ENCODE measurements at places on chromosomes 11 and 22.
A peak's percentile ranks its signal among the peaks of the same experiment; 100 is the strongest.

DNA sequence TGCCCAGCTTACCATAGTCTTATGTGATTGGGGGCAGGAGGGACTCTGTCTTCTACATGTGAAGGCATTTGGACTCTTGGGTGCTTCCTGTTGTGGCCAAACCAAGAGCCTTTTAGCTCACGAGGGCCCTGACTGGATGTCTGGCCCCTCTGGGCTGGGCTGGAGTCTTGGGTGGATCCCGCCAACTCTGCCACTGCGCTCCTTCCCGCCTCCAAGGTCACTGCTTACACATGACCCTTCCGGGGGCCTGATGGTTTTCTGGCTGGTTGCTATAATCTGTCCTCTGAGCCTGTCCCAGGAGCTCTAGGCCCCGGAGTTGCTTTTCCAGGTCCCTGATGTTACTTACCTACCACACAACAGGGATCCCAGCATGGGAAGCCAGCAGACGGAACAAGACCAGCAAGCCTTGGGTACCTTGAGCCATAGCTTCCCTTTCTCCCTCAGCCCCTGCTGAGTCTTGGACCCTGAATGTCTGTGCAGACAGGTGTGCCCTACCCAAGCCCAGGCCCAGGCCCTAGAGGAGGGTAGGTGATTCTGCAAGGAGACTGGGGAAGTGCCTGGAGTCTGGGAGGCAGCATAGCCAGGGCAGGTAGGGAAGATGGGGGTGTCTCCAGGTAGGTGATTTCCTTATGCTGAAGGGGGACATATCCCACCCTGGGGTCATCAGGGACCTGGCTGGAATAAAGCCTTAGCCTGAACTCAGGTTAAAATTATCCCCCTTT is 100.3 kb downstream of the TSPAN18 start:
- DNase-seq, result no peak
- no peaks in the 10 kb centered on the region for H3K27me3 ChIP-seq
- H3K4me1 ChIP-seq, result no peaks in the 10 kb centered on the region
- peaks cover 6% of the 10 kb centered on the region for H3K36me3 ChIP-seq

GRCh38 chr11:76236092-76236999 is 30.0 kb upstream of the WNT11 start:
- H3K4me3 ChIP-seq, result peak overlapping the region; percentile 76
- no peak overlapping the region for H3K27ac ChIP-seq
- no peak for DNase-seq
- H3K4me1 ChIP-seq, result peaks cover 22% of the 10 kb centered on the region
- no peaks in the 10 kb centered on the region for H3K36me3 ChIP-seq
- no peaks in the 10 kb centered on the region for H3K27me3 ChIP-seq

DNA sequence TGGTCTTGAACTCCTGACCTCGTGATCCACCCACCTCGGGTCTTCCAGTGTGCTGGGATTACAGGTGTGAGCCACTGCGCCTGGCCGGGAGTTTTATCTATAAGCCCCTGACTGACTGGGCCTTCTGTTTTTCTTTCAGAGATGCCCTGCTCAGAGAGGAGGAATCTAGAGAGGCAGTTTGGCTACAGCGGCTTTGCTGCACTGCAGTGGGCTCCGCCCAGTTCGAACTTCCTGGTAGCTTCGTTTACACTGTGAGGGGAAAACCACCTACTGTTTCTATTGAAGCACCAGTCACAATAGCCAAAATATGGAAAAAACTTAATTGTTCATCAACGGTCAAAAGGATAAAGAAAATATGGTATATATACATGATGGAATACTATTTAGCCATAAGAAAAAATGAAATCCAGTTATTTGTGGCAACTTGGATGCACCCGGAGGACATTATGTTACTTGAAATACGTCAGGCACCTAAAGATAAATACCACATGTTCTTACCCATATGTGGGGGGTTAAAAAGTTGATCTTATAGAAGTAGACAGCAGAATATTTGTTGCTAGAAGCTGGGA is 31.9 kb upstream of the FAM181B start:
- no peaks in the 10 kb centered on the region for H3K4me1 ChIP-seq
- H3K36me3 ChIP-seq, result no peaks in the 10 kb centered on the region
- no peaks in the 10 kb centered on the region for H3K27me3 ChIP-seq

DNA sequence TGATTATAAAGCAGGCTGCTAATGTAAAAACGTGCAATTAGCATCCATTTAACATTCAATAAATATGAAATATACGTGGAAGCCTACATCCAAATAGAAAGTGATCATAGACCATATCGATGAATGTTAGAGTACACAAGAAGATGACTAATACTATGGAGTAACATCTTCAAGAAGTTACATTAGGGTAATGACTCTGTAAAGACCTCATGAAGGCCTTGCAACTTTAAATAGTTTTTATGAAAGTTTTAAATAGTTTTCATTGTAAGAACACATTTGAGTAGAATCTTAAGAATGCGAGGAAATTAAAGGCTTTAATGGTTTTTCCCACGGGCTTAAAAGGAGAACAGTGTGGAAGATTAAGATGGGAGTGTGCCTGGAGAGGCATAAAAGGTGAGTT is 1.4 kb downstream of the TRIM34 start:
- H3K27me3 ChIP-seq, result no peaks in the 10 kb centered on the region
- H3K36me3 ChIP-seq, result no peaks in the 10 kb centered on the region
- peaks cover 16% of the 10 kb centered on the region for H3K4me1 ChIP-seq
- H3K4me3 ChIP-seq, result no peak overlapping the region
- H3K27ac ChIP-seq, result no peak overlapping the region
- DNase-seq, result no peak

GRCh38 chr11:19953336-19953735 is 206.9 kb downstream of the DBX1 start:
- H3K36me3 ChIP-seq, result no peaks in the 10 kb centered on the region
- H3K27me3 ChIP-seq, result no peaks in the 10 kb centered on the region
- H3K4me1 ChIP-seq, result no peaks in the 10 kb centered on the region
- H3K4me3 ChIP-seq, result no peak overlapping the region
- no peak for DNase-seq

GRCh38 chr11:114098927-114099326 is 39.4 kb downstream of the ZBTB16 start:
- no peaks in the 10 kb centered on the region for H3K27me3 ChIP-seq
- H3K4me1 ChIP-seq, result peaks cover 11% of the 10 kb centered on the region
- no peak overlapping the region for H3K4me3 ChIP-seq
- H3K36me3 ChIP-seq, result no peaks in the 10 kb centered on the region
- H3K27ac ChIP-seq, result no peak overlapping the region

GRCh38 chr11:116172851-116173250 is 599.9 kb downstream of the BUD13 start:
- H3K27ac ChIP-seq, result no peak overlapping the region
- H3K4me1 ChIP-seq, result no peaks in the 10 kb centered on the region
- no peaks in the 10 kb centered on the region for H3K27me3 ChIP-seq
- H3K4me3 ChIP-seq, result no peak overlapping the region

DNA sequence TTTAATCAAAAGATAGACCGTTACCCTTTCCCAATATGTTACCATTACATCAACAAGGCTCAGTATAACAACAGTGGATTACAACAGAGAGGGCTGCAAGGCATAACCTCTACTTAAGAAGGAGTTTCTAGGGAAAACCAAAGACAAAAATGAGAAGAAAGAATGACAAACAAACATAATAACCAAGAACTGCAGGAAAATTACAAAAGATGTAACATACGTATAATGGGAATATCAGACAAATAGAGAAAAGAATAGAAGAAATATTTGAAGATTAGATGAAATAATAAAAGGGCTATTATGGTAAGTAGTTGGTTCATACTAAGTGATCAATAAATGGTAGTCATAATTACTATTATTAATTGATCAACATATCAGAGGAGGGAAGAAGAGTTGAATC is 39.1 kb downstream of the SPON1 start:
- no peak overlapping the region for H3K4me3 ChIP-seq
- H3K27me3 ChIP-seq, result no peaks in the 10 kb centered on the region
- no peak overlapping the region for H3K27ac ChIP-seq
- no peaks in the 10 kb centered on the region for H3K36me3 ChIP-seq
- no peak for DNase-seq
- H3K4me1 ChIP-seq, result no peaks in the 10 kb centered on the region

GRCh38 chr22:29251265-29251664 is 16.5 kb downstream of the RHBDD3 start:
- no peak overlapping the region for H3K4me3 ChIP-seq
- H3K4me1 ChIP-seq, result no peaks in the 10 kb centered on the region
- no peak overlapping the region for H3K27ac ChIP-seq
- no peak for DNase-seq

GRCh38 chr22:30045901-30046715 is 34.2 kb upstream of the HORMAD2 start:
- no peaks in the 10 kb centered on the region for H3K4me1 ChIP-seq
- no peaks in the 10 kb centered on the region for H3K36me3 ChIP-seq
- H3K4me3 ChIP-seq, result no peak overlapping the region
- H3K27ac ChIP-seq, result no peak overlapping the region

DNA sequence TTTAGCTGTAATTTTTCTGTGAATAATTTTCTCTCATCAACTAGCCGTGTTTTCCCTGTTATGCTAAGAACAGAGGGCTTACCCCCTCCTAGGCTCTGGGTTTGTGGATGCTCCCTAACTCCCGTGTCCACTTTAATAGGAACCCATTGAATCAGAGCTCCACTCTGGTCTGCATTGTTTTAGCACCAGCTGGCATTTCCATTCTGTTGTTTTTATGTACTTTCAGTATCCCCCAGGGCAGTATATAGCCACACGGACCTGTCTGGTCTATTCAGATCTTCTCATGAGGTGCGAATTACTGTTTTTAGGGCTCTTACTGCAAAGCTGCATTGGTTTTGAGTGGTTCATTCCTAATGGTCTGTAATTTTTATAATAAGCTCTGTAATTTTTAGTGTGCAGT is 16.0 kb downstream of the POLD3 start:
- no peak for DNase-seq
- H3K27me3 ChIP-seq, result no peaks in the 10 kb centered on the region
- H3K4me3 ChIP-seq, result no peak overlapping the region
- H3K4me1 ChIP-seq, result no peaks in the 10 kb centered on the region
- H3K27ac ChIP-seq, result no peak overlapping the region
- H3K36me3 ChIP-seq, result peaks cover 21% of the 10 kb centered on the region

- H3K36me3 ChIP-seq, result peaks cover 24% of the 10 kb centered on the region
- H3K27me3 ChIP-seq, result no peaks in the 10 kb centered on the region
- no peak for DNase-seq
- peaks cover 21% of the 10 kb centered on the region for H3K4me1 ChIP-seq
- peak overlapping the region; percentile 87 for H3K4me3 ChIP-seq
Observed at GRCh38 chr11:8683115-8683807, 669 bp downstream of the RPL27A start.

DNA sequence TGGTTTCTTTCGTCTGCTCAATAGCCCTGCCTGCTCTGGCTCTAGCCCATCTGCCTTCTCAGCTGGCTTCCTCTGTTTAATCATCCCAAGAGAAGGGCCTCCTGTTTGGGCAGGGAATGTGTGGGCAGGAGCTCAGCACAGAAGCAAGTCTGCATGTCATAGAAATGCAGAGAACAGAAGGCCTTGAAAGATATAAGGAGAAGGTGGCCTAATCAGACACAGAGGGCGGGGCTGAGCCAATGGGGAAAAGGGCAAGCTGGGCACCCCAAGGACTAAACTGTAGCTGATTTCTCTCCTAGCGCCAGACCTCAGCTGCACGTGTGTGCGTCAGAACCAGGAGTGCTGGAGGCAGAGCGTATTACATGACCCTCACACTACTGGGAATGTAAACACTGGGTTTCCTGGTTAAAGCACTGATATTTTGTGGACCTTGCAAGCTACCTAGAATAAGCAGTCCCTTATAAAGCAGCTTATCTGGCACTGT is 7.6 kb upstream of the CCKBR start:
- H3K4me1 ChIP-seq, result no peaks in the 10 kb centered on the region
- H3K36me3 ChIP-seq, result no peaks in the 10 kb centered on the region
- DNase-seq, result no peak
- H3K4me3 ChIP-seq, result no peak overlapping the region
- no peak overlapping the region for H3K27ac ChIP-seq

DNA sequence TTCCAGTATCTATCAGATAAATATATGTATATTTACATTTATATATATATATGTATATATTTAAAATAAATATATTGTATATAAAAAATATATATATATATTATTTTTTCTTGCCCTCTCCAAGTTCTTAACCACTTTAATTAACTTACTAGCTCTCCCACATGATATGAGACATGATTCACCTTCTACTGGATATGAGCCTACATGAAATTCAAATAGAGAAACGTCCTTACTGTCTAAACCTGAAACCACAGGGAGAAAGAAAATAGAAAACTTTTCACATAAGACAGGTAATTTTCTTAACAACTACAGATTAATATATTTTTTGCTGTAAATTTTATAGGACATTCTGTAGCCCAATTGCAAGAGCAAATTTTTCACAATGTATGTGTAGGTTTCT is 391.6 kb downstream of the ETS1 start:
- H3K27me3 ChIP-seq, result no peaks in the 10 kb centered on the region
- DNase-seq, result no peak
- H3K4me1 ChIP-seq, result peaks cover 9% of the 10 kb centered on the region
- no peak overlapping the region for H3K27ac ChIP-seq
- no peak overlapping the region for H3K4me3 ChIP-seq
- H3K36me3 ChIP-seq, result no peaks in the 10 kb centered on the region

DNA sequence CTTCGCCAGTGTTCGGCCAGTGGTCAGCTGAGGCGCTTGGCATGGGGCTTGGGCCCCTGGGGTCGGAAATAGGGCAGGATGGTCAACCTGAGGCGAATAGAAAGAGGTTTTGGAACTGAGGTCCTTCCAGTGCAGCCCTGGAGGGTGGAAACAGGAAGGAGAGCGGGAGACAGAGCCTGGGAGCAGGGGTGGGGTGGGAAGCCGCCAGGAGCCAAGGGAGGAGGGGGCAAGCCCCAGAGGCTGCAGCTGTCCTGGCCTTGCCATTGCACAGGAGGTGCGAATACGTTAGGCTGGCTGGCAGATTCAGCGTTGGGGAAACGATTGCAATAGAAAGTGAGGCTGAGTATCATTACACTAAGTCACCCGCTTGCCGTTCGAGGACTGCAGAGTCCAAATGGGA is 13.9 kb upstream of the KCTD17 start:
- DNase-seq, result no peak
- no peak overlapping the region for H3K4me3 ChIP-seq
- no peak overlapping the region for H3K27ac ChIP-seq
- peaks cover 5% of the 10 kb centered on the region for H3K27me3 ChIP-seq
- H3K36me3 ChIP-seq, result no peaks in the 10 kb centered on the region
- H3K4me1 ChIP-seq, result no peaks in the 10 kb centered on the region

DNA sequence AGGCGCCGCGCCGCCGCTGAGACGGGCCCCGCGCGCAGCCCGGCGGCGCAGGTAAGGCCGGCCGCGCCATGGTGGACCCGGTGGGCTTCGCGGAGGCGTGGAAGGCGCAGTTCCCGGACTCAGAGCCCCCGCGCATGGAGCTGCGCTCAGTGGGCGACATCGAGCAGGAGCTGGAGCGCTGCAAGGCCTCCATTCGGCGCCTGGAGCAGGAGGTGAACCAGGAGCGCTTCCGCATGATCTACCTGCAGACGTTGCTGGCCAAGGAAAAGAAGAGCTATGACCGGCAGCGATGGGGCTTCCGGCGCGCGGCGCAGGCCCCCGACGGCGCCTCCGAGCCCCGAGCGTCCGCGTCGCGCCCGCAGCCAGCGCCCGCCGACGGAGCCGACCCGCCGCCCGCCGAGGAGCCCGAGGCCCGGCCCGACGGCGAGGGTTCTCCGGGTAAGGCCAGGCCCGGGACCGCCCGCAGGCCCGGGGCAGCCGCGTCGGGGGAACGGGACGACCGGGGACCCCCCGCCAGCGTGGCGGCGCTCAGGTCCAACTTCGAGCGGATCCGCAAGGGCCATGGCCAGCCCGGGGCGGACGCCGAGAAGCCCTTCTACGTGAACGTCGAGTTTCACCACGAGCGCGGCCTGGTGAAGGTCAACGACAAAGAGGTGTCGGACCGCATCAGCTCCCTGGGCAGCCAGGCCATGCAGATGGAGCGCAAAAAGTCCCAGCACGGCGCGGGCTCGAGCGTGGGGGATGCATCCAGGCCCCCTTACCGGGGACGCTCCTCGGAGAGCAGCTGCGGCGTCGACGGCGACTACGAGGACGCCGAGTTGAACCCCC is 798 bp downstream of the BCR start:
- H3K4me3 ChIP-seq, result peak overlapping the region; percentile 71
- no peaks in the 10 kb centered on the region for H3K27me3 ChIP-seq
- H3K27ac ChIP-seq, result peak overlapping the region; percentile 47

Data from effector memory CD4-positive, alpha-beta T cell (primary cell).